ENCODE measurements at places on chromosomes 16 and 17.

DNA sequence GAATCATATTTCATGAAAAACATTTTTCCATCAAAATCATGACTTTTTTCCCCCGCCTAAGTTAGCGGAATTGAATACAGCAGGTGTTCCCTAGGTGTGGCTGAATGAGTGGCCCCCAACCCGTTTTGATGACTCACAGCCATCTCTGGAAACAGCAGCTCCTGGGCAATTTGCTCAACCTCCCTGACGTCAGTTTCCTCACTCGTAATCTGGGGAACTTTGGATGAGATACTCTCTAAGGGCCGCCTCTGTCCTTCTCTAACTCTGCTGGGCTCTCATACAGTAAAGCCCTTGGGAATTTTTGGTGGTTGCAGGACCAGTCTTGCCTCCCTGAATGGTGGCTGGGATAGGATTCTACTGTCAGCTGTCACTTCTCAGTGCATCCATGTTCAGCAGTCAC, 11.6 kb upstream of the NTN1 start:
- no peak for DNase-seq

DNA sequence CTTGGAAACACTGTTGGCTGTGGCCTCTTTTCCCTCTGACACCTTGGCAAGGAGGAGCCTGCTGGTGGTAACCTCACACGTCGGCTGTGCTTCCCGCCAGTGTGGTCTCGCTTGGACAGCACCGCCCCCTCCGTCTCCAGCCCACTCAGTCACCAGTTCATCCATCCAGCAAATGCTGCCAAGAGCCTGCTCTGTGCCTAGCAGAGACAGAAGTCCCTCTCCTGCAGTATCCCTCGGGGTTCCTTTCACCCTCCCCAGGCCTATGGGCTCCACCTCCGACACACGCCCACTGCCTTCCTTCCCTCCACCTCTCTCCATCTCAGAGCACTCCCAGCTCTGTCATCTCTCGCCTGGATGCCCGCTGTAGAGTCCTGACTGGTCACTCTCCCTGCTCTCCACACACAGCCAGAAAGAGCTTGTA, 12.3 kb downstream of the CACNG4 start:
- DNase-seq = no peak

GRCh38 chr16:6375465-6376075, 957.1 kb upstream of the RBFOX1 start:
- DNase-seq = no peak

DNA sequence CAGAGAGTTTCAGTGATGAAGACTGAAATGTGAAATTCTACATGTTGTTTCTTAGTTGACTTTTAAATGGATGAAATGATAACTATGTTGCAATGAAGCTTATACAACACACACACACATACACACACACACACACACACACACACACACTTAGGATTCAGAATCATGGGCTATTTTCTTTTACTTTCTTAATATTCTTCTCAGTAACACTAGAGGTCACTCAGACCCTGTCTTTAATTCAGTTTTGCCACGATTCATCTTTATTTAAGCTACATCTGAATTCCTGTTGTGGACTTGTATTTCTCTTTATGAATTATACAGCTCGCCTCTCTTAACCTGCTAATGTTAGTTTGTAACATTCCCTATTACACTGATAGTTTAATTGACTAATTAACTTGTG, 109.6 kb upstream of the GOT2 start:
- peak; percentile 21 for DNase-seq

- DNase-seq = no peak
These were observed at the start of gene TOM1L1 for GRCh38 chr17:54900457-54901229. Gene TOM1L1 (plus strand): TSS chr17:54900852. CDS start chr17:54900866, 14 bp downstream.

- no peak for DNase-seq
These were observed 28.6 kb downstream of the DCAKD start for GRCh38 chr17:45022655-45023339.

GRCh38 chr17:30027676-30028075, 86.2 kb downstream of the EFCAB5 start:
- DNase-seq = no peak

GRCh38 chr16:89860747-89861304, 12.6 kb upstream of the TCF25 start:
- DNase-seq = peak; percentile 86

- peak; percentile 62 for DNase-seq
These were observed 14.5 kb downstream of the TUBG1 start for GRCh38 chr17:42623732-42624596.

GRCh38 chr16:3486506-3487215, 8.6 kb downstream of the C16orf90 start:
- no peak for DNase-seq

GRCh38 chr16:10828851-10829366, 10.3 kb upstream of the TVP23A start:
- peak; percentile 82 for DNase-seq

GRCh38 chr17:65099941-65100315, 37.2 kb upstream of the RGS9 start:
- DNase-seq = peak; percentile 65

DNA sequence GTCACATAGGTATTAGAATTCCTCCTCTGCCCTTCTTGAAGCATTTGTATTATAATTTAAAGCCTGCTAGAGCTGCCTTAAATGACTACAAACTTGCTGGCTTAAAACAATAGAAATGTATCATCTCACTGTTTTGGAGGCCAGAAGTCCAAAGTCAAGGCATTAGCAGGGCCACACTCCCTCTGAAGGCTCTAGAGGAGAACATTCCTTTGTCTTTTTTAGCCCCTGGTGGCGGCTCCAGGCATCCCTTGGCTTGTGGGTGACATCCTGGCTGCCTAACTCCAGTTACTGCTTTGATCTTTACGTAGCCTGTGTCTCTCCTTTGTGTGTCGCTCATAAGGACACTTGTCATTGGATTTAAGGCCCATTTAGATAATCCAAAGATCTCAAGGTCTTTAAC, 186.6 kb upstream of the SALL1 start:
- no peak for DNase-seq

DNA sequence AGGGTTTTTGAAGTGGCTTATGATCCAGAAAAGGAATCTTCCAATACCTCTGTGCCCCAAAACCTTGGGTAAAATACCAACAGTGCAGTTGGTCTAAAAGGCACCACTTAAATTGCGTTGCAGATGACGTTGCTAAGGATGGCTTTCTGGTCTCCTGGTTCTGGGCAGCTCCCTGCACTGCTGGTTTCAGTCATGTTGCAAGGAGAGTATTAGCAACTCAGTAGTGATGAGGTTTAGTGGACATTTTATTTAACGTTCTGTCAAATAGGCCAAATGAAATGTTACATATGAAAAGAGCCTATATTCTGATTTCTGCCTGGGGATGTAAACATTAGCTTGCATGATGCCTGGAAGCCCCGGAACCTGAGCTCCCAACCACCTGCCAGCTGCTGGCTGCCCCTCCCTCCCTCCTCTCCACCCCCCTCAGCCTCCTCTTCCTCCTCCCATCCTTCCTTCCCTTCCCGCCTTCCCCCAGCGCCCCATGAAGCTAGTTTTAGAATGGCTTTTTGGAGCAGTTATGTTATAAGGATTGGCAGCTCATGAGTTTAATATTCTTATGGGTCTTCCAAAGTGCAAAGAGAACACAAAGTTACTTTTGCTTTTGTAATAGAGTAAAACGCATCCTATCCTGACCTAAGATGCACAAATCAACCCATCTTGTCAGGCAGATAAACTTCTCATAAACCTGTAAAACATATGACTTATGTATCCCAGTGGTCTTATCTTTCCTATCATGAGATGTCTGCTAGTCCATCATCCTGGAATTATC, 20.7 kb downstream of the CD7 start:
- DNase-seq = no peak

DNA sequence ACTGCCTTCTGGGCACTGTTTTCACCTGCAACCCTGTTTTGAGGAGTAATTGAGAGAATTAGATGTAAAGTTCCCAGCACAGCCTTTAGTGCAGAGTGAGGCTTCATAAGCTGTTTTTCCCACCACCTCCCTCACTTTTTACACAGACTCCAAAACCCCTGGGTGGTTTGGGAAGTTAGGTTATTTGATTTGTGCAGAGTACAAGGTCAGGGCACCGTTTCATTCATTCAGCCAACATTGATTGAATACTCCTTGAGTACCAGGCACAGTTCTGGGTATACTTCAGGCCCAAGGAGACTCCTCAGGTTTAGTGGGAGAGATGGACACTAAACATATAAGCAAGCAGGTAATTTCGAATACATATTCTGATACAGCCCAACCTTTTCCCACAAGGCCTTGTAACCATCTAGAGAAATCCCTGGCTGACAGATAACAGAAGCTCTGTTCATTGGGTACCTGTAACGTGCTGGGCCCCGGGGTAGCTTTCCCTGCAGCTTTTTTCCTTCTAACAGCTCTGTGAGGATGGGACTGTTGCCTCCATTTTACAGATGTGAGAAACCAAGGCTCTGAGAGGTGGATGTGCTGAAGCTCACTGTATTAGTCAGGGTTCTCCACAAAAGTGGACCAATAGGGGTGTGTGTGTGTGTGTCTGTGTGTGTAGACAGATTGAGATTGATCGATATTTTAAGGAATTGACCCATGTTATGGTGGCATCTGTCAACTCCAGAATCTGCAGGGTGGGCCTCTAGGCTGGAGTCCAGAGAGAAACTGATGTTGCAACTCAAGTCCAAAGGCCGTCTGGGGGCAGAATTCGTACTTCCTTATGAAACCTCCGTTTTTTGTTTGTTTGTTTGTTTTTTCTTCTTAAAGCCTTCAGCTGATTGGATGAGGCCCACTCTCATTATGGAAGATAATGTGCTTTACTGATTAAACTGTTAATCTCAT, 234.7 kb downstream of the SNX29 start:
- DNase-seq = no peak

GRCh38 chr16:10371592-10371991, 14.3 kb upstream of the ATF7IP2 start:
- DNase-seq = no peak

DNA sequence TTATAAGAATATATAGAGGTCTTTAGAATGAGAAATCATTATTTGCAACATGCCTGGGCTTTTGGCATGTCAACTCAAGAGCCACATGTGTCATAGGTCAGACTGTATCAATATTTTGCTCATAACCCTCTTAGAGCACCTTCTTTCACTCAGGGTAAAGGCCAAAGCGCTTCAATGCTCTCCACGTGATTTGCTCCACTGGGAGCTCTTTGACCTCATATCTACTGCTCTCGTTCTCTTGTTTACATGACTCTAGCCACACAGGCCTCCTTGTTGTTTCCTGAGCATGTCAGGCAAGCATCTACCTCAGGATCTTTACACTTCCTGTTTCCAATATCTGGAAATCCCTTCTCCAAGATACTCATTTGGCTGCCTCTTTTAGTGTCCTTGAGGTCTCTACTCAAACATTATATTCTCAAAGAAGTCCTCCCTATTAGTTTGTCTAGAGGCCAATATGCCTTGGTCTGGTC, 148.4 kb downstream of the TOX3 start:
- DNase-seq = no peak

DNA sequence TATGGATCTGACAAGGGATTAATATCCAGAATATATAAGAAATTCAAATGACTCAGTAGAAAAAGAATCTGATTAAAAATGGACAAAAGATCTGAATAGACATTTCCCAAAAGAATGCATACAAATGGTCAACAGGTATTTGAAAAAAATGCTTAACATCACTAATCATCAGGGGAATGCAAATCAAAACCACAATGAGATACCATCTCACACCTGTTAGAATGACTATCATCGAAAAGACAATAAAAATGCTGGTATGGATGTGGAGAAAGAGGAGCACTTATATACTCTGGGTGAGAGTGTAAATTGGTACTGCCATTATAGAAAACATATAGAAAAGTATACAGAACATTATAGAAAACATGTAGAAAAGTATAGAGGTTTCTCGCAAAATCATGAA, 16.4 kb upstream of the HS3ST2 start:
- DNase-seq = no peak

GRCh38 chr16:6484081-6484480, 848.6 kb upstream of the RBFOX1 start:
- no peak for DNase-seq

DNA sequence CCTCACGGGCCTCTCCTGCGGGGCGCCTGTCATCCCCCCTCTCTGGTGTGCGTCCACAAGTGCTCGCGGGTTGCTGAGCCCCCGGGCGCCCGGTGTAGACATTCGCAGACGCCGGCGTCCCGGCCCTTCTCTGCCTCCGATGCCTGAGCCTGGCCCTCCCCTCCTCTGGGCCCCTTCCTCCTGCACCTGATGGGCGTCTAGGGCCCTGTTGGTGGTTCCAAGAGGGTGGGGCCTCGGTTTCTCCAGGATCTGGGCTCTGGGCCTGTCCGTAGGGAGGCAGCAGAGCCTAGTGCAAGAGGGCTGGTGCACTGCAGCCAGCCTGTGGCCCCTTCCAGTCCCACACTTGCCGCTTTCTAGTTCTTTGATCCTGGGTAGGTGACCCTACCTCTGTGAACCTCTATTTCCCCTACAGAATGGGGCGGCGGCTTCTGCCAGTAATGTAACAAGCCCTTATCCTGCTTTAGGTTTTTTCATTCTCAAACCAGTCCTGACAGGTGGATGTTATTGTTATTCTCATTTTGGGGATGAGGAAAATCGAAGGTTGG, 623 bp downstream of the E4F1 start:
- DNase-seq = peak; percentile 59

- no peak for DNase-seq
These were observed 19.4 kb downstream of the PLCG2 start for GRCh38 chr16:81798311-81799137.

GRCh38 chr17:29061036-29061435, 18.1 kb downstream of the PIPOX start:
- no peak for DNase-seq

GRCh38 chr17:58371300-58371950, 19.4 kb upstream of the SUPT4H1 start:
- DNase-seq = no peak

Data from urothelium cell line (cell line).